ENCODE measurements at places on chromosomes 5 and 9.

DNA sequence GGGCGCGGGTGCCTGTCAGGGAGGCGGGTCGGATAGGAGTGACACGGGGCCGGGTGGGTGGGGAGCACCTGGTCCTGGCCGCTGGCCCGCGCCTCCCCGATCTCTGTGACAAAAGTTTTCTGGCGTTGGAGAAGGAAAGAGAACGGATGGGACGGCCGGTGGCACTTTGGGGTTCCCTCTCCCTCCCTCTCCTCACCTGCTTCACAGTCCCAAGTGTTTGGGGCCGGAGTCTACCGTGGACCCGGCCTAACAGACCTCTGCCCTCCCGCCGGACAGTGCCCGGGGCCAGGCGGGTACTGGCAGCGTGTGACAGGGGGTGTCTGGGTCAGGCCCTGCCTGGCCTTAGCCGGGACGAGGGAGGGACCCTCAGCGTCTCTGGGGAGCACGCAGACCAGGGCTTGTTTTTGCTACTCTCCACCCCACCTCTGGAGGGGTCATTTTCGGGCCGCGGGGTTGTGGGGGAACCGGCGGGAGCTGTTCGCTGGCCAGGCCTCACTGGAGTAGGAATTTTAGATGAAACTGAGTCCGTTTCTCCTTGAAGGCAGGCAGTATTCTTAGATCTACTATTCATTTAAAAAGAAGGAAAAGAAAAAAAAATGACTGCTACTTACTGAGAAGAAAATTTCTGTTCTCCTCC lies 1.7 kb downstream of the PRDM6 start:
- no peak for DNase-seq

- DNase-seq, result no peak
These were observed 571 bp downstream of the PPIC start for GRCh38 chr5:123035918-123036390.

- DNase-seq, result no peak
These were observed 7.1 kb downstream of the MAT2B start for GRCh38 chr5:163512526-163512925.

- DNase-seq, result no peak
These were observed 221.3 kb downstream of the C9orf50 start for GRCh38 chr9:129399634-129399990.

DNA sequence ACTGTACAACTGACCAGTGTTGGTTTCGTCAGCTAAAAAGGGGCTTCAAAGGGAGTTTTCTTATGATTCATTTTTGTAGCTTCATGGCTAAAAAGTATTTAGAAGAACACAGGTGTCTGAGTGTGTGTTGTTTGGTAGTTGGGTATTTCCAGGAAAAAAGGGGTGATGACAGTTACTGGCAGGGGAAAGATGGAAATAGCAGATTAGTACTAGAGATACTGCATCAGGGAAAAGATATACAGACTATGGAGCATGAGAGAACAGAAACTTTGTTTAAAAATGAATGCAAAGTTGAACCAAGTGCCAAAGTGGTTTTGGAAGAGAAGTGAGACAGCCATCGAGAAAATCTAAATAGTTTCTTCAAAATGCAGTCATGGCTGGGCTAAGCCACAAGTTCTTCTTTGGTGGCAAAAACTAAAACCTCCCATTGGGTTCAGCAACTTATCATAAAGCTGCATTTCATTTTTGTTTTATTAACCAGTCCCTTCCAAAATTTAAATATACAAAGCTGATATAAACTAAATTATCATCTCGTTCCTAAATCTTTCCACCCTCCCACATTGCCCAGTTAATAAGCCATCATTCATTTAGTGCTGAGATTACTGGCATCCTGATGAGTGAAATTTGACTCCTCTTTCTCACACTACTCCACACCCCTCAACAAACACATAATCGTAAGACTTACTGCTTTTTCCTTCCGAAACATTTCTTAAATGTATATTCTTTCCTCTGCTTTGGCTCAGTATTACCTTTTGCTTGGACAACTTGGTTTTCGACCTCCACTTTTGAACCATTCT lies 33.5 kb downstream of the ELL2 start:
- no peak for DNase-seq

DNA sequence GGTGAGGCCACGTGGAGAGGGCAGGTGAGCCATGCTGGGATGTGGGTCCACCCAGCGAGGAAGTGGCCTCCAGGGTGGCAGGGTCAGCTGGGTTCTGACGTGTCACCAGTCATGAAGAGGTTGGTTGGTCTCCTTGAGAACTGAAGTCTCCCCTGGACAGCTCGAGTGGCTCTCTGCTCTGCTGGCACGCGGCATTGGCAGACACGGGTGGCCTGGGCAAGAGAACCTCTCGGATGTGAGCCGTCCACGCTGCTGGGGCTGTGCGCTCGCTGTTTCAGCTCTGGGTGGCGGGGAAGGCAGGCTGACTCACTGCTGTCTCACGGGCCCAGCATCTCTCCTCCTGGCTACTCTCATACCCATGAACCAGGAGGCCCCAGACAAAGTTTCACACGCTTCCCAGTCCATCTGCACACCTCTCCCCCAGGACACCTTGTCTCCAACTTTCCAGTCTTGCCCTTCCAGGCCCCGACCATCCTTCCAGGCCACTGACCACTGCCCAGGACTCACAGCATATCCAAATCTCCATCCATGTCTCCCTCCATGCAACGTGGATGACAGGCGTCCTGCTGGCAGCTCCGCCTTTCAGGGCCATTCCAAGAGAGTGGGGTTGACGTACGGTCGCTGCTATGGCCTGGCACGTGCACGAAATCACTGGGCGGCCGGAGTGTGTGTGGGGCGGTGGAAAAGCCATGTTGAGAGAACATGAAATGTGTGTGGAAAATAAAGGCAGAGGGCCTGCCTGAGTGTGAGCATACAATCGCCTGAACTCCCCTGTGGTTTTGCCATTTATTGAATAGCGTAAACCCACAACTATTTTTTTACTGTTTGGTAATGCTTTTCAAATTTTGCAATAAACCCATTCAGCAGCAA lies 145.0 kb upstream of the COL5A1 start:
- no peak for DNase-seq

GRCh38 chr9:76162751-76163500 lies 231.3 kb downstream of the RFK start:
- DNase-seq, result no peak

DNA sequence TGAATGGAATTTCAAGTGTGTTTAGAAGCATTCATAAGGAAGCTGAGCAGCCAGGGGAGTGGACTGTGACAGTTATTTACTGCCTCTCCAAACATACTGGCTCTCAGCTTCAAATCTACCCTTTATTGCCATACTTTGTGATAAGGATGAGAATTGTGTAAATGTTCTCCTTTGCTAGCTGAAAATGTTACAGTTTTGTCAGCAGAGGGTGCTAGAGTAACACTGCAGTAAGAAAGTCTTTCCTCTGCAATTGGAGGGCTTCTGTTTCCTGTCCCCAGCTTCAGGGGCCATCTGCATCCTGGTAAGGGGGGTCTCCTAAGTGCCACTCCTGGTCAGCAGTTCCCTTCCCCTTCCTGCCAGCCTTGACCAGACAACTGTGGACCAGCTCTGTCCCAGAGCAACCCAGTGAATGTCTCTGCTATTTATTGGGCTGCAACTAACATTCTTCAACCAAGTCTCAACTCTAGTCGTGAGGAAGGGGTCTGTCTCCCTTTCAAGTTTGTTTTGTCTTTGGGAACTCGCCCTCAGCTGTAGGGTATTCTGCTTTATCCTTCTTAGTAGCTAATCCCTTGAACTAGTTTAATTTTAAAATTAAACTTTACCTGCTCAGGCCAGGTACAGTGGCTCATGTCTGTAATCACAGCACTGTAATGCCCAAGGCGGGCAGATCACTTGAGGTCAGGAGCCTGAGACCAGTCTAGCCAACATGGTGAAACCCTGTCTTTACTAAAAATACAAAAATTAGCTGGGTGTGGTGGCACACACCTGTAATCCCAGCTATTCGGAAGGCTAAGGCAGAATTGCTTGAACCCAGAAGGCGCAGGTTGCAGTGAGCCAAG lies 45.3 kb downstream of the RAPGEF6 start:
- no peak for DNase-seq

DNA sequence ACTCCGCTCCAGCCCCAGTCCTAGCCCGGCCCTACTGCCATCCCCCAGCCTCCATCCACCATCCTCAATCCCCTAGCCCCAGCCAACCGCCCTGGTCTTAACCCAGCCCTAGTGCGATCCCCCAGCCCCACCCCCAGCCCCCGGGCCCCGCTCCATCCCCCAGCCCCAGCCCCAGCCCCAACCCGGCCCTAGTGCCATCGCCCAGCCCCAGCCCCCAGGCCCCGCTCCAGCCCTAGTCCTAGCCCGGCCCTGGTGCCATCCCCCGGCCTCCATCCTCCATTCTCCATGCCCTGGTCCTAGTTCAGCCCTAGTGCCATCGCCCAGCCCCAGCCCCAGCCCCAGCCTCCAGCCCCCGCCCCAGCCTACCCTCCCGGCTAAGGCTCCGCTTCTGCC lies 398 bp downstream of the TOR1A start:
- DNase-seq, result no peak

GRCh38 chr9:98829766-98830165 lies 22.3 kb downstream of the GALNT12 start:
- DNase-seq, result no peak

DNA sequence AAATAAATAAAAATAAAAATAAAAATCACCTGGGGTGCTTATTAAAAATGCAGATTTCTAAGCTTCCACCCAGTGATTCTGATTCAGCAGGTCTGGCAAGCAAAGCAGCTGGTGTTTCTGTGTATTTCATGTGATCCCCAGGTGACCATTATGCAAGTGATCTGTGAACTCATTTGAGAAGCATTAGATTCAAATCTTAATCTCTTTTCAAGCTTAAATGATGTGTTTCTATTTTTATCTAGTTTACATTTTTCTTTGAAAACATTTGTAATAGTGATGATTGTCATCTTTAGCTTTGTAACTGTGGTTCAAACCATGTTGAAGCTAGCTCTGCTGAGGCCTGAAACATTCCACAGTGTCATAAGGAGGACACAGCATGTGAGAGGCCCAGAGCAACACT lies 804.8 kb upstream of the ZNF608 start:
- DNase-seq, result no peak

DNA sequence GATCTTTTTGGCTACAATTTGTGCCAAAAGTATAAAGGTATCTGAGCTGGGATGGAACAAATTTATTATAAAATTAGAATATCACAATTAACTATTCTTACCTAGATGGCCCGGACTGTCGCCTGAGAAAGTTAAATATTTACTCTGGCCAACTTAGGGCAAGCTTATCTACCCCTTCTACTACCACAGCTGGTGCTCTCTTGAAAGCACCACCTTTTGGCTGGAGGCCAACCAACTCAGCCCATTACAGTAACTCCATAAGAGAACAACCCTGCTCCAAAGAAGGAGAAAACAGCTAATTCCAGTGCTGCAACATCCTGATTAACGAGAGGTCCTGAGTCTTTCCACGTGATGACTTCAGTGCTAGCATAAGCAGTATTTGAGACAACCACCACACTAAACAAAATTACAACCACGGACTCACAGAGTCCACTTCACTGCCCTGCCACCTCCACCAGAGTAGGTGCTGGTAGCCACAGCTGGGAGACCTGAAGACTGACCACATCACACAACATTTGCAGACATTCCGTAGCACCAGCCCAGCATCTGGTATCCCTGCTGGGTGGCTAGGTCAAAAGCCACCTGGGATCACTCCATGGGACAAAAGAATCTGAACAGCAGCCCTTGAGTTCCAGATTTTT lies 43.2 kb downstream of the RGMB start:
- no peak for DNase-seq

- DNase-seq, result no peak
These were observed 2.0 kb upstream of the AJM1 start for GRCh38 chr9:136840140-136840876.

DNA sequence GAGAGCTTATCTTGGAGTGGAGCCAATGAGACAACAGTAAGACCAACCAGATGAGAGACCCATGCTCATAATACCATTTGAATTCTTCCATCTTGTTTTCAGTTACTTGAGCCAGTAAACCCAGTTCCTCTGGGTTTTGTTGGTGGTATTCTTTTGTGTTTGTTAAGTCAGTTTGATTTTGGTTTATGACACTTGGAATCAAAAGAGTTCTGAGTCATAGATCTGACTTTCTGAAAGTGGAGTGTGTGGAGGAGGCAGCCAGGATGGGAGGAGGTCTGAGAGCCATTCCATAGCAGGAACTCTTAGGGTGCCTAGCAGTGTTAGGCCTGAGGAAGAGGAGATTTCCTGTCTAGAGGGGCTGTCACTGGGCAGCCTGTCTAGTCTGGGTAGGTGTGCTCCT lies 24.6 kb upstream of the PANK3 start:
- DNase-seq, result no peak

- DNase-seq, result no peak
These were observed 60.6 kb upstream of the ARL15 start for GRCh38 chr5:54370982-54371381.

- no peak for DNase-seq
These were observed 1.9 kb downstream of the FNBP1 start for GRCh38 chr9:130040984-130041647.

DNA sequence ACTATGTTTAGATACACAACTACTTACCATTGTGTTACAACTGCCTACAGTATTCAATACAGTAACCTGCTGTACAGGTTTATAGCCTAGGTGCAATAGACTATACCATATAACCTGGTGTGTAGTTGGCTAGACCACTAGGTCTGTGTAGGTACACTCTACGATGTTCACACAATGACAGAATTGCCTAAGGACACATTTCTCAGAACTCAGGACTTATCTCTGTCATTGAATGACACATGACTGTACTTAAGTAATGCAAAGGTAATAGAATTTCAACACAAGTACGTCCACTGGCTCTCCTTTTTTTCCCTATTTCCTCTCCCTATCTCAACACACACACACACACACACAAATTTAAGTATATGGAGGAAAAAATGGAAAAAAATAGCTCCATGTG lies 385.6 kb downstream of the CTNND2 start:
- DNase-seq, result no peak

- DNase-seq, result no peak
These were observed 588.5 kb downstream of the MTRR start for GRCh38 chr5:8457187-8458037.

DNA sequence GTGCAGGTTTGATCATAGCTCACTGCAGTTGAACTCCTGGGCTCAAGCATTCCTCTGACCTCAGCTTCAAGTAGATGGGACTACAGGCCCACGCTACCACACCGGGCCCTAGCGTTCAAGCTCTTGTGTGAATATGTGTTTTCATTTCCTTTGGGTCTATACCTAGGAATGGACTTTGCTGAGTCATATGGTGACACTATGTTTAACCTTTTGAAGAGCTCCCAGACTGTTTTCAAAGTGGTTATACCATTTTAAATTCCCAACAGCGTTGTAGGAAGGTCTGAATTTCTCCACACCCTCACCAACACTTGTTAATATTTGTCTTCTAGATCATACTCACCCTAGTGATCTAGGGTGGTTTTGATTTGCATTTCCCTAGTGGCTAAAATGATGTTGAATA lies 33.5 kb downstream of the FAF2 start:
- no peak for DNase-seq

- no peak for DNase-seq
These were observed 165.9 kb downstream of the PAPPA start for GRCh38 chr9:116319480-116319879.

Measured in KG1 (cell line).